ENCODE measurements at places on chromosomes 7 and 10.

DNA sequence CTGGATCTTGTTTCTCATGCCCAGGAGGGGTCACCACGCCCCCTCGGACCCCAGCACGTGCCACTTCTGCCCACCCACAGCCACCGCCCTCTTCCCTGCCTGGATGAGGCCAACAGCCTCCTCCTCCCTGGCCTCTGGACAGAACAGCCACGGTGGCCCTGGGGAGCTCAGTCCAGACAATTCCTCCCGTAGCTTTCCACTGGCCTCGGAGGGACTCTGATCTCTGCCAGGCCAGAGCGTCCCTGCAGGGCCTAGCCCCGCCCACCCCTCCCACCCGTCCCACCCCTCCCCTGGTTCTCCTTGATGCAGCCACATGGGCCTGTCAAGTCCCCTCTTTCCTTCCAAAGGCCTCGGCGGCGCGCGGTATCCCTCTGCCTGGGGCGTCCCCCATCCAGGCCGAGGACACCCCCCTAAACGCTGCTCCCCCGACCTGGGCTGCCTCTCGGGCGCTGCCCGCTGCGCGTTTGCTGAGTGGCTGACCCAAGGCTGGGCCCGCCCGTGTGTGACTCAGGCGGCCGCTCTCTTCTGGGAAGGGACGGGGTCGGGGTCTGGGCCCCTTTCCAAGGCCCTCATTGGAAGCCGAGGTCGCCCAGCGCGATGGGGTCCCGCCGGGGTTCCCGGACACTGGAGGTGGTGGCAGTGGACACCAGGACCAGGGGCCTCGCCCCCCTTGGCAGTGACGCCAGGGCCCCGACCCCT is 557 bp downstream of the TMEM120A start:
- H3K36me3 ChIP-seq, result no peaks in the 10 kb centered on the region
- H3K4me3 ChIP-seq, result peak overlapping the region; percentile 81
- peak overlapping the region; percentile 99 for H3K27ac ChIP-seq
- H3K27me3 ChIP-seq, result no peaks in the 10 kb centered on the region
- peak; percentile 87 for DNase-seq

DNA sequence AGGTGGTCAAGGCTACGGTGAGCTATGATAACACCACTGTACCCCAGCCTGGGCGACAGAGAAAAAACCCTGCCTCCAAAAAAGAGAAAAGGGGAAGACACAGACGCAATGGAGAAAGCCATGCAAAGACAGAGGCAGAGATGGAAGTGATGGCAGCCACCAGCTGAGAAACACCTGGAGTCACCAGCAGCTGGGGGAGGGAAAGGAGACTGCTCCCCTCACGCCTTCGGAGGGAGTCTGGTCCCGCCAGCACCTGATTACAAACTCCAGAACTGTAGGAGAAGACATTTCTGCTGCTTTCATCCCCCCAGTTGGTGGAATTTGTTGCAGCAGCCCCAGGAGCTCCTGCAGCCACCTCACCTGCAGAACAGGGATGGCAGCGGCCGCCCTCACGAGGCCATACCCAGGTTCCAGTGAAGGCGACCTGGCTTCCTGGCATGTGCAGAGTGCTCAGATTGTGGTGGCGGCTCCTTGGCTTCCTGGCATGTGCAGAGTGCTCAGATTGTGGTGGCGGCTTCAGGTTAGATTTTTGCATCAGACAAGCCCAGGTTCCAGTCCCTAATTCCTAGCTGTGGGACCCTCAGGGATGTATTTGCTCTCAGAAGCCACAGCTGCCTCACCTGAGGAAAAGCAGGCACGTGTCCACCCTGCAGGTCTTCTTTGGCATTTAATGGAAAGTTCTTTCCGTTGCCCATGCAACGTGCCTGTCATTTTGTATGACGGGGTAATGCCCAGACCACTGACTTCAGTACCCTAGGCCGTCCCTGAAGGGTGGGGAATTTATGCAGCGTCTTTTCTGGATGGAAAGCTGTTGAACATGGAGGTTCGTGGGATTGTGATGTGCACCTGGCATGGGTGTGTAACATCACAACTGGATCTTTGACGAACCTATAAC is 182.9 kb downstream of the EBF3 start:
- H3K27ac ChIP-seq, result no peak overlapping the region
- H3K4me1 ChIP-seq, result no peaks in the 10 kb centered on the region
- DNase-seq, result no peak
- H3K27me3 ChIP-seq, result no peaks in the 10 kb centered on the region
- H3K36me3 ChIP-seq, result no peaks in the 10 kb centered on the region
- no peak overlapping the region for H3K4me3 ChIP-seq

- no peak for DNase-seq
- H3K4me1 ChIP-seq, result no peaks in the 10 kb centered on the region
- no peak overlapping the region for H3K27ac ChIP-seq
- H3K36me3 ChIP-seq, result no peaks in the 10 kb centered on the region
- no peak overlapping the region for H3K4me3 ChIP-seq
- H3K27me3 ChIP-seq, result no peaks in the 10 kb centered on the region
Measured at GRCh38 chr10:15339892-15340291, 31.2 kb downstream of the FAM171A1 start.

- H3K4me3 ChIP-seq, result no peak overlapping the region
- DNase-seq, result no peak
- no peaks in the 10 kb centered on the region for H3K36me3 ChIP-seq
- H3K4me1 ChIP-seq, result peaks cover 2% of the 10 kb centered on the region
Measured at GRCh38 chr7:107441581-107442422, 28.1 kb upstream of the GPR22 start.

DNA sequence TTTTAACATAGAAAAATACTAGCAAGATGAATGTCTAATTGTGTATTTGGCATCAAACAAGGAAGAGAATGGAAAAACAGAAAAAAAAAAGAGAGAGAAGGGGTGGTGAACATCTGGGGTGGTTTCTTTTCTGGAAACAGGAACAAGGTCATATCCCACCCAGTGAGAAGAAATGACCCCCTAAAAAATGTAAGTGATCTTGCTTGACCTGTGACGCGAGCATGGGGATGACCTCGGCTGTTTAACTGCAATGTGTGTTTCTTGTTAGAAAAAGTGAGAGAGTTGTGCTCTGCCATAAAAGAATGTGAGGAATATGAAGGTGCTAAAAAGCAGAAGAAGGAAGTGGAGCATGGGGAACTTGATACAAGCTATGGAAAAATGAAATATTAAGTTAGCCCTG is 258.5 kb downstream of the AGMO start:
- no peak overlapping the region for H3K27ac ChIP-seq
- H3K27me3 ChIP-seq, result no peaks in the 10 kb centered on the region
- no peaks in the 10 kb centered on the region for H3K36me3 ChIP-seq
- no peaks in the 10 kb centered on the region for H3K4me1 ChIP-seq
- DNase-seq, result no peak
- H3K4me3 ChIP-seq, result no peak overlapping the region

- no peaks in the 10 kb centered on the region for H3K27me3 ChIP-seq
- H3K4me1 ChIP-seq, result no peaks in the 10 kb centered on the region
- no peak for DNase-seq
- H3K27ac ChIP-seq, result no peak overlapping the region
Measured at GRCh38 chr10:115321360-115321759, 228.2 kb downstream of the ATRNL1 start.
